ENCODE measurements at places on chromosomes 4 and X. TPM values are rescaled to one million over a fixed set of nuclear protein-coding genes. Genes with fewer than 3 reads are reported as not detected.
A peak's percentile ranks its signal among the peaks of the same experiment; 100 is the strongest.

- no peak for DNase-seq
These were observed 29.8 kb downstream of the CD99L2 start for GRCh38 chrX:150868625-150869024.

The CDK16 gene
- 68.5 TPM for total RNA-seq

DNA sequence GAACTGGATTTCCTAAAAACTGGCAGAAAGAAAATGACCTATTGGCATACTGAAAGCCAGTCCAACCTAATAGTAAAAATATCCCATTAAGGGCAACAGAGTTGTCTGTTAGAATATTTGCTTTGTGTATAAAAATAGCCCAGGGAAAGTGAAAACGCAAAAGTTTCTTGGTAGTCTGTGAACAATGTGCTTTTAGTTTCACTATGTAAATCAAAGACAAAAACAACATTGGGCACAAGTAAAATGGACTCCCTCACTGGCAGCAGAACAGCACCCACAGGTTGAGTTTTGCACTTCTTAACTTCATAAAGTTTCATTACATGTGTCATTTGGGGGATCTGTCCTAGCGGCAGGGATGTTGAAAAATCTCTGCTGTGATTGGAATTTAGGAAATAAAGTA is 4.3 kb upstream of the FGG start:
- DNase-seq = no peak

GRCh38 chr4:173526027-173526482 is 4.0 kb downstream of the HAND2 start:
- DNase-seq = no peak

The MEPE gene
- not detected for total RNA-seq

DNA sequence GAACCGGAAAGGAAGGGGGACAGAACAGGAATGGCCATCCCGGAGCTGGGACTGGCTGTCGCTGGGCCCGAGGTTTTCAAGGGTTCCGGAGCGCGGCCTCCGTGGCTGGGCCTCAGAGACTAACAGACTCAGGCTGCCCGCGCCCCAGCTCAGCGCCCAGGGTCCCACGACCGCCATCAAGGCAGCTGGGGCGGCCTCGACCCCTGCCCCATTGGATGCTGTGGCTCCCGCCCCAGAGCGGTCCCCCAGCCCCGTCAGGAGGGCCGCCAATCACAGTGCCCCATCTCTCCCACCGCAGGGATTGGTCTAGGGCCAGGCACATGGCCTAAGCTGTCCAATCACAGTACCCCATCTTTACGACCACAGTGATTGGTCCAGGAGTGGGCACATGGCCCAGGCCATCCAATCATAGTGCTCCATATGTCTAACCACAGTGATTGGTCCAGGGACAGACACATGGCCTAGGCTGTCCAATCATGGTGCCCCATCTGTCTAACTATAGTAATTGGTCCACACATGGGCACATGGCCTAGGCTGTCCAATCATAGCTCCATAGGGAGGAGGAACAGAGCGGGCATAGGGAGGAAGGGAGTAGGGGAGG is 105.3 kb upstream of the NKX1-1 start:
- peak; percentile 40 for DNase-seq

The SPANXN4 gene
- not detected for total RNA-seq

GRCh38 chr4:124105212-124105611 is 607.3 kb downstream of the ANKRD50 start:
- no peak for DNase-seq

The CT45A1 gene
- not detected for total RNA-seq

DNA sequence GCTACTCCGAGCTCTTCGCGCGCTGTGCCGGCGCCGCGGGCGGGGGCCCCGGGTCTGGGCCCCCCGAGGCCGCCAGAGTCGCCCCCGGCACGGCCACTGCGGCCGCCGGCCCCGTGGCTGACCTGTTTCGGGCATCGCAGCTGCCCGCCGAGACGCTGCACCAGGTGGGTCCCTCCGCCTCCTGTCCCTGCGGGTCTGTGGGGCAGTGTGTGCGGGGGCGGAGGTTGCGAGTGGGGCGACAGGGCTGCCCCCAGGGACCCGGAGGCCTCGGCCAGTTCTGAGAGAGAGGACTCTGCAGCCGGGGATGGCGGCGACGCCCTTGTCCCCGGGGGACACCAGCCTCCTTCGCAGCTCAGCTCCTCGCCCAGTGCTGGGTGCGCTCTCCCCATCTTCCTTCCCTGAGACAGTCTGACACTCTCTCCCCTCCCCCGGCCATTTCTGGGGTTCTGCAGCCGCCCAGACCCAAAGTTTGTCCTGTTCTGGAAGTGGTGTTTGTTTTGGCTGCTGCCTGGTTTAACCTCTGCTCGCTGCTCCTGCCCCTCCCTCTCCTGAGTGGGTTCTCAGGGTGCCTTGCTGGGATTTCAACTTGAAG is 609 bp downstream of the REPS2 start:
- no peak for DNase-seq

The STIM2 gene
- total RNA-seq = 25.7 TPM

- no peak for DNase-seq
These were observed 175.8 kb upstream of the NPY2R start for GRCh38 chr4:155032521-155033229.

Data from SJCRH30 (cell line).